ENCODE measurements at places on chromosomes 7 and 10. TPM values are rescaled to one million over a fixed set of nuclear protein-coding genes. Genes with fewer than 3 reads are reported as not detected.

EPDR1 gene
- polyA plus RNA-seq: 13.1 TPM

- DNase-seq: no peak
These were observed 661.9 kb downstream of the SORCS1 start for GRCh38 chr10:106502641-106503040.

HPSE2 gene
- polyA plus RNA-seq: 1.4 TPM

DNA sequence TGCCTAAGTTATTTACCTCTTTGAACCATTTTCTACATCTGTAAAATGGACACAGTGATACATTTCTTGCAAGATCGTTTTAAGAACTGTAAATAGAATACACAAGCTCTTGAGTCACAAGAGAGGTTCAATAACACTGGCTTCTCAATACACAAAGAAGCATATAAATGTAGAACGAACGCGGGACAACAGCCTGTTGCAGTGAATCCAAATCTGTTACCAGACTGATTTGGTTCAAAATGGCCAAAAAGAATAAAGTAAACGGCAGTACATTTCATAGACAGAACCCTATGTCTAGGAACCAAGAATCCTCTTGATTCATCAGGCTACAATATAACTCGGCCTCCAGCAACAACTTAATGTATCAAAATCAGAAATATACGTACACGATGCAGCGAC, 701 bp downstream of the MTPAP start:
- no peak for DNase-seq

DNA sequence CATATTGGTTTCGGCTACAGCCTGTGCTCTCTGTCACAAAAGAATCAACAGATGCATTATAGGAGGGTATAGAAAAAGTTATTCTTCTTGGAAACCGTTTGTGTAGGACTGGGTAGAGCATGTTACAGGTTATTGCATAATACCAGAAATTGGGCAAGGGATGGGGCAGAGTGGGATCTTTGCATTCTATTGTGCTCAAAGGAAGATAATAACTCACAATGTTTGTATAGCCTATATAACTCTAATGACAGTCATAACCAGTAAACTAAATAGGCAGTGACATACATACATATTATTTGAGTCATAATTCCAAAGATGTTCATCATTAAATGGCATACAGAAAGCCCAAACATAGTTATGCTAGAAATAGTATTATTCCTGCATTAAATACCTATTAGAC, 179.7 kb downstream of the XPNPEP1 start:
- DNase-seq: no peak
